ENCODE measurements at places on chromosomes 3 and 15. TPM values are rescaled to one million over a fixed set of nuclear protein-coding genes. Genes with fewer than 3 reads are reported as not detected.
A peak's percentile ranks its signal among the peaks of the same experiment; 100 is the strongest.

- DNase-seq: no peak
Observed at GRCh38 chr3:15892311-15893227, 94.8 kb upstream of the ANKRD28 start.

- DNase-seq: no peak
Observed at GRCh38 chr3:12308517-12308916, 19.6 kb downstream of the PPARG start.

CHAC1 gene
- total RNA-seq: 39.7 TPM

SLC12A1 gene
- total RNA-seq: 0.26 TPM

HDC gene
- total RNA-seq: not detected

- DNase-seq: no peak
Observed at GRCh38 chr15:74790080-74790916, 8.4 kb downstream of the CSK start.

- DNase-seq: no peak
Observed at GRCh38 chr3:55591888-55592287, 104.8 kb upstream of the WNT5A start.

SPTSSB gene
- 0.31 TPM for total RNA-seq

- DNase-seq: no peak
Observed at GRCh38 chr15:88393719-88394519, 73.3 kb downstream of the MRPL46 start.

PP2D1 gene
- not detected for total RNA-seq

DNA sequence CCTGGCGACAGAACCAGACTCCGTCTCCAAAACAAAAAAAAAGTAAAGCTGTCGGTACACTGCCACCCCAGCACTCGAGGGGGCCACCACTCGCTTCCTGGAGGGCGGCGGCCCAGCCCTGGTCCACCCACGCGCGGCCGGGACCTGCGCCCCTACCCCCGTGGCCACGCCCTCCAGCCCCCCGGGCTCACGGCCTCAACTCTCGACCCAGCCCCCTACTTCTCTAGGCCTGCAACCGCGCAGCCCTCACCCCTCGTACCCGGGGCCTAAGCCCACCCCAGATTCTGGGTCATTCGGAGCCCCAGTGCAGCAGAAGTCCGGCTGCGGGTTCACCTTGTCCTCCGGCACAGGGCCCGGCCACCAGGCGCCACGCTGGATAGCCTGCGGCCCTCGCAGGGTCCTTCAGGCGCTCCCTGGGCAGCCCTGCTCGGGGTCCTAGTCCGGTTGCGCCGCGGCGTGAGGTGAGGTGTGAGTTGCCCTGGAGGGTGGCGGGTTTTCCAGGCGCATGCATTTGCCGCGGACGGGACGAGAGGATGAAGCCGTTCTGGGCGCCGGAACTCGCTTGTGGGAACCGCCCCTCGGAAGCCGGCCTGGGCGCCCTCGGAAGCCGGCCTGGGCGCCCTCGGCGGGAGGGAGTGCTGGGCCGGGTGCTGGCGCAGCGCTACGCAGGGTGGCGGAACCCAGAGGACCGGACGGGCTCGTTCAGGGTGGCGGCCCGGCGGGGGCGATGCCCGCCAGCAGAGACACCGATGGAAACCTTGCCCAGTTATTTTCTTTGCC is 32.3 kb downstream of the SPINK8 start:
- DNase-seq: peak; percentile 95

GRCh38 chr3:65848024-65848423 is 190.7 kb downstream of the MAGI1 start:
- no peak for DNase-seq

LMCD1 gene
- 7.9 TPM for total RNA-seq

- no peak for DNase-seq
Observed at GRCh38 chr3:191339316-191339917, 9.1 kb upstream of the UTS2B start.

SLC22A14 gene
- total RNA-seq: 0.03 TPM

DNA sequence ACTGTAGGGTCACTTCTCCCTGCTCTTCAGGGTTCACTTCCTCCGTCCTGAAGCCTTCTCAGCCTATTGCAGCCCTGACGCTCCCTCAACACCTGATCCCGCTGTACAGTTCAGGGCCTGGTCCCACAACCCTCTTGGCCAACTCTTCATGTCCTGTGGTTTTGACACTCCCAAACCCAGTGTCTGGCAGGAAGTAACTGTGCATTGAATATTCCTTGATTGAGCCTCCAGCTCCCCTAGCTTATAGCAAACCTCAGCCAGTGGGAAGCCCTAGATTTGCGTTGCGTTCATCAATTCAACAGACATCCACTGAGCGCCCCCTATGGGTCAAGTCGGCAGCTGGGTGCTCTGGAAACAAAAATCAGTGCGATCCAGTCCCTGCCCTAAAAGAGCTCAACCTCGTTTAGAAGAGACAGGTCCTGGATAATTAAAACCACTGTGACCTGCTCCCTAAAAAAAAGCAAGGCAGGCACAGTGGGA is 13.5 kb downstream of the UBAP1L start:
- DNase-seq: peak; percentile 90

DNA sequence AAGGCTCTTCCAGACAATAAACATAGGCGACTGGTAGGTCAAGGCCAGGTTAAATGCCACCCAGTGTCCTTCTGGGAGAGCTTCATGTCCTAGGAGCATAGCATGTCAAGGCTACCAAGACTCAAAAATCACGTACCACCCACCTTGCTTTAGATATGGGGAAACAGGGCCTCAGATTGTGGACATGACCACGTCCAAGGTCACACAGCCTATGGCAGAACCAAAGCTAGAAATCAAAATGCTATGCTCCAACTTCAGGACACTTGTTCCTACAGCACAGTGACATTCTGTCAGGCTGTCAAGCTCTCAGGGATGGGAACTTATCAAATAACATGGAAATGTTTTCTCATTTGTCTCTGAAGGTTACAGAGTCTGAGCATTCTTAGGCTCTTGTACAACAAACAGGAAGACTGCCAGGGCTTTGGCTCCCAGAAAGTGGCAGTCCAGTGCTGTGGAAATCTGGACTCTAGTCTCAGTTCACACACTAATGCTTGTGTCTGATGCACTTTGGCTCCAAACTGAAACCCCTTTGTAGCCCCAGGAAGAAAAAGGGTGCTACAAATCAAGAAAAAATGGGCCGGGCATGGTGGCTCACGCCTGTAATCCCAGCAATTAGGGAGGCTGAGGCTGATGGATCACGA is 170.4 kb upstream of the LPP start:
- DNase-seq: no peak

GRCh38 chr3:172211123-172211522 is 171.7 kb downstream of the FNDC3B start:
- DNase-seq: no peak

DNA sequence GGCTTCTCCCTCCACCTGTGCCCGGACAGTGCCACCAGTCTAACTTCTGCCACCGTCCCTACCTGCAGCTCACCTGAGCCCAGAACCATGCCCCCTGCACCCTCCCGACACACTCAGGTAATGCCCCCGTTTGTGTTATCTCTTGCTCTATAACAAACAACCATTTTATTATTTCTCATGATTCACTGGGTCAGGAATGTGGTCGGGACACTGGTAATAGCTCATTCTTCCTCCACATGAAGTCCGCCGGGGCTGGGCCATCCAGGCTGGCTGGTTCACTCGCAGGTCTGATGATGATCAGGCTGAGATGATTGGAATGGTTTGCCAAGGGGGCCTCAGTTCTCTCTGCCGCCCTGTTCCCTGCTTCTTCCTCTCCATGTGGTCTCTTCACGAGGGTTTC is 20.3 kb upstream of the NR2E3 start:
- no peak for DNase-seq

GP9 gene
- not detected for total RNA-seq

DNA sequence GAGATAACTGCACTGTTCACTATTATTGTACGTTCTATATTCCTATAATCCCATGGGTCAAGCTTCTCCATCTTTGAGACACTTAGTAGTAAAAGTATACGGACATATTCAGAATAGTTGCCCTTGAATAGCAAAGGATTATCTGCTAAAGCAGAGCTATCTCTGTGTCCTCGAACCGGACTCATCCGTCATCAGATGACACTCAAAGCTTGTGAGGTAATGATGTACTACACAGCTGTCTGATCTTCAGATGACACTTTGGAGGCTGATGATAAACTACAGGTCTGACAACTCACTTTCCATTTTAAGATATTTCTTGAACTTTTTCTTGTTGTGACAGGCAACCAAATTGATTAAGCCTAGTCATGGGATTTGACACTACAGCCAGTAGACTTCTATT is 240.2 kb downstream of the SCAPER start:
- no peak for DNase-seq

- DNase-seq: no peak
Observed at GRCh38 chr15:47139965-47140364, 577.3 kb upstream of the SEMA6D start.

- no peak for DNase-seq
Observed at GRCh38 chr3:66303491-66303901, 82.7 kb downstream of the SLC25A26 start.

TMED3 gene
- total RNA-seq: 71.8 TPM

DNA sequence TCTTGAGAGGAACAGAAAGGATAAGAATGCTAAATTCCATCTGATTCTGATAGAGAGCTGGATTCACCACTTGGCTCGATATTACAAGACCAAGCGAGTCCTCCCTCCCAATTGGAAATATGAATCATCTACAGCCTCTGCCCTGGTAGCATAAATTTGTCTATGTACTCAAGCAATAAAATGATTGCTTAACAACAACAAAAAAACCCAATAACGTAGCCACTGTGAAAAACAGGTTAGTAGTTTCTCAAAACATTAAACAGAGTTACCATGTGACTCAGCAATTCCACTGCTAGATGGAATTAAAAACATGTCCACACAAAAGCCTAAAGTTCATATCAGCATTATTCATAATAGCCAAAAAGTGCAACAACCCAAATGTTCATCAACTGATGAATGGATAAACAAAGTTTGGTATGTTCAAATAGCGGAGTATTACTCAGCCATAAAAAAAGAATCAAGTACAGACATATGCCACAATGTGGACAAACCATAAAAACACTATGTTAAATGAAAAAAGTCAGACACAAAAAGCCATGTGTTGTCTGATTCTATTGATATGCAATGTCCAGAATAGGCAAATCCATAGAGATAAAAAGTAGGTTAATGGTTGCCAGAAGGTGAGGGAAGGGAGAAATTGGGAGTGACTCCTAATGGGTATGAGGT is 16.8 kb downstream of the BCL2L10 start:
- DNase-seq: no peak

DNA sequence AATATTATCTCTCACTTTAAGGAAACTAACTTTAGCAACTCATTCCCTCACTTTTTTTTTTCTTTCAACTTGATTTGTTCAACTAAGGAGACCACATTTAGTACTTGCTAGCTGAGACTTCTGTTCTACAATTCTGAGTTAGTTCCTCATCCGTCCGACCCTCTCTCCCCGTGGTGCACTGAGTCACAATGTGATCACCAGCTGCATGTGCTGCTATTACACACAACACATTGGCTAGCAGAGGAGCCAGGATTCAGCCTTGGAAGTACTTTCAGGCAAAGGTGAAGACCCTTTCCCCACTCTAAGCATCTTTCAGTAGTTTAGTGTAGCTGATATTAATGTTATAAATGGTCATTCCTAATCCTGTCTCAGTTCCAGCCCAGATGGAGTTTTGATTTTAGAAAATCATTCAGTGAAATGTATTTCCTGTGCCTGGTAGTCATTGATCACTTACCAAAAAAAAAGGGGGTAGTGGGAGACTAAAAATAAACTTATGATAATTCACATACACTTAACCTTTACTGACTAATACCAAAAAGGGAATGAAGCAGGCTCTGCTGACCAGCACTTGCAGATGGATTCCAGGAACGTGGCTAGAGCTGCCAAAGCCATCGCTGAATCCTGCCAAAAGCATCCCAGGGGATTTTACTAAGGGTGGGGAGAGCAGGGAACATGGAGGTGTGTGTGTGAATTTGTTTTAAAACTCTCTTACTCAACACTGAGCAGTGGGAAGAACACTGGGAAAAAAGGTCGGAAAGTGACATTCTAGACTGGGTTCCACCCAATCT is 424.8 kb downstream of the LPP start:
- no peak for DNase-seq

CDHR4 gene
- not detected for total RNA-seq

DNA sequence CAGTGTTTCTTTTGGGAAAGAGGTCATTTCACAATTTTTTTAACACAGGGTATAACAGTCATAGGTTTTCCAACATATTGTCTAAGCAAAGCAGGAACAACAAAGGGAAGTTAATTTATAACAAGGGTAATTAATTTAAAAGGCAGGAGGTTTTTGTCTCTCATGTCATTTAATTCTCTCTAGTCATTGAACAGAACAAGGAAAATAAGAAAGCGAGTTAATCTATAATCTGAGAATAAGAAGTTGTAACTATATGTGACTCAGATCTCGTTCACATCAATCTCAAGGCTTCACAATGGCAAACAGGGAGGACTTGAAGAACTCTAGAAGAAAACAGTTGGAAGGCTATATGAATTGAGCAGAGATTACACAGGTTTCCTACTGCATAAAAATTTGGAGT is 579.8 kb upstream of the CCDC54 start:
- DNase-seq: no peak

DNA sequence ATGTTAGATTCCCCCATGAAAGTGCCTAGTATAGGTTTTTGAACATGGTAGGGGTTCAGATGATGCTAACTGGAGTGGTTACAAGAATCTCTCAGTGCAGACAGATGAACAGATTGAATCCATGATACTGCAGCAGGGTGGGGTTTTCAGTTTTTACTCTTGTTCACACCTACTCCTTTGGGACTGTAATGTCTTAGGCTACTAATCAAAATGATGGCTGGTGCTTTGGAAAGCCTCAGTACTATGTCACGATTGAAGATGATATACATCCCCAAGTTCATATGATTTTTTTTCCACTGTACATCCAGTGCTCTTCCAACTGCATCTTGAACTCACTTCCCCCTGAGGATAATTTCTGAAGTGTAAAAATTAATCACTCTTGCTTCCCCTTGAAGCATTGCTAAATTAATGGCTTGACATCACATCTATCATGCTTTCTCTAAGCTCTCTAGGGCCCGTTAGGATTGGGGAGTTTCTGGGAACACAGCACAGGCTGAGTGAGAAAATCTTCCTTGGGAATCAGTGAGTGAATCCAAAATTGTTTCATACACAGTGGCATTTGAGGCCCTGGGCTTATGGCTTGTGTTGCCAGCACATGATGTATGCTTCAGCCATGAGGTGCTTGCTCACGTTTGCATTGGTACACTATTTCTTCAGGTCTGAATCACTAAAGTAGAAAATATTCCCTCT is 115.0 kb upstream of the TPRG1 start:
- no peak for DNase-seq

CNTN6 gene
- not detected for total RNA-seq

DNA sequence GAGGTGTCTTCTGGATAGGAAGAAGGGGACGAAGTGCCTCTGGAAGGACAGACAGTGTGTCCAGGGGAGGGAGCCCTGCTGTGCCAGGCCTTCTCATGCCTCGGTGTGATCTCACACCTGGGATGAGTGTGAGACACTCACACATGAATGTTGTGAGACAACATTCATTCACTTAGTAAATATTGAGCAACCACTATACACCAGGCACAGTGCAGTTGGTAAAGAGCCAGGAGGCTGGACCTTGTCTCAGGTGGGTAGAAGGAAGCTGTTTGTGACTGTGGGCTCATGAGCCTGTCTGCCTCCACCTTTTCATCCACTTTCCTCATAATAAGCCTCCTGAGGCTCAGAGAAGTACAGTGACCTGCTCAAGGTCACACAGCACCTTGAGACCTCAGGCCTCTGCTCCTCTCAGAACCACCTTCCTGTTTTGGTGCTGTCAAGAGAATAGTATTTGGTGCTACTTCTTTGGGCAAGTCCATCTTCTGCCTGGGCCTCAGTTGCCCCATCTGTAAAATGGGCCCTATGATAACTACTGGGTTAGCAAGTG is 20.9 kb downstream of the SLC6A6 start:
- DNase-seq: no peak

ZMYND10 gene
- total RNA-seq: 1.3 TPM

PLCH1 gene
- total RNA-seq: 5.2 TPM

CD80 gene
- total RNA-seq: not detected

- no peak for DNase-seq
Observed at GRCh38 chr15:73799466-73799865, 46.3 kb upstream of the INSYN1 start.

EDC3 gene
- total RNA-seq: 9.7 TPM

Measured in H7 (cell line).